Head of caudate nucleus (tissue), 42 donors: ENCODE measurements at places on chromosomes 12 and 14.

GRCh38 chr14:22227084-22227483, 361.9 kb downstream of the DAD1 start:
- no peak for DNase-seq

DNA sequence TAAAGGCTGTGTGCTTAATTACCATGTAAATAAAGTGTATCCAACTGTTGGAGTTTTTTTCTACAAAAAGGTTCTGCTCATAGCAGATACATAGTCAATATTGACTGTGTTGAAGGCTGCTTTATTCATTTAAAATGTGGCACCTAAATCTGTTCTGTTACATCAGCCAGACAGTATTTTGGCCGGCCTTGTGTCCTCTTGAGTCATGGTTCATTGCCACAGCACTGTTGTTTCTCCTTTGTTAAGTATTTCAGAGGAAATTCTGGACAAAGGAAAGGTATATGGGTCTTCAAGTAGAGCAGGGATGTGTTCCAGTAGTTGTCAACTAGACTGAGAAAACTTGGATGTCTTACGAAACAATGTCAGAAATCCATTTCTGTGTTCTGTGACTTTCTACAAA, 95.5 kb downstream of the SLC38A6 start:
- DNase-seq, result no peak

DNA sequence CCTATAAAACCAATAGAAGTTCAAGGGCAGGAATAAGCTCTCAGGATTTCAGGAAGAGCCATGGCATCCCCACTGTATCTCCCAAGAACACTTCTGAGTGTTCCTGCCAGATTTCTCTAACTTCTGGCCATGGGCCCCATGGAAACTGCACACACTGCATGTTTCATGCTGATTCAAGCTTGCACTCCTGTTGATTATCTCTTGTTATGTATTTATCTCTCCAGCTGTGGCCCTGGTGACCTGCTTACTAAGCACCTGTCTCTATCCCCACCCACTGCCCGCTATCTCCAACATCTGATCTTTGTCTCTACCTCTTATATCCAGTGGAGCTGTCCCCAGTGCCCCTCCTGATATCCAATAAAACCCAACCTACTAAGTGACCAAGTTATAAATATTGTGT, 285.3 kb downstream of the PDZRN4 start:
- no peak for DNase-seq

- no peak for DNase-seq
Observed at GRCh38 chr12:7750350-7750749, 3.2 kb upstream of the CLEC4C start.

GRCh38 chr14:54366736-54367735, 29.8 kb upstream of the CDKN3 start:
- DNase-seq, result peak; percentile 59

GRCh38 chr12:9198012-9198411, 10.2 kb downstream of the PZP start:
- no peak for DNase-seq

GRCh38 chr12:44771485-44772021, 104.6 kb downstream of the NELL2 start:
- DNase-seq, result no peak

DNA sequence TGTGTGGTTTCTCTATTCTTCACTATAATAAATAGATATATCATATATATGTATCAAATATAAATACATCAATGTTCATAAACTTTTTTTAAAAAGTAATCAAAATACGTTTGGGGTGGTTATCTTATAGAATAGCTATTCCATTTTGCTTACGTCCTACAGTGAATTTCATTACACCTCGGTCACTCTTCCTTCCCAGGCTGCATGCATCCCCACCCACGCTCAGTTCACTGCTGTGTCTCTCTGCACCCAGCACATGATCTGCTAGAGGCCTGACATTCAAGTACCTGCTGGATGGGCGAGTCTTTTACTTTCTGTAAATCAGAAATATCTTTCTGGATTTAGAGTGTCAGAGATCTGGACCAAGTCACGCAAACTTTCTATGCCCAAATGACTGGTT, 3.6 kb downstream of the STX2 start:
- no peak for DNase-seq

GRCh38 chr12:131830914-131831571, 2.9 kb downstream of the MMP17 start:
- DNase-seq, result peak; percentile 84

DNA sequence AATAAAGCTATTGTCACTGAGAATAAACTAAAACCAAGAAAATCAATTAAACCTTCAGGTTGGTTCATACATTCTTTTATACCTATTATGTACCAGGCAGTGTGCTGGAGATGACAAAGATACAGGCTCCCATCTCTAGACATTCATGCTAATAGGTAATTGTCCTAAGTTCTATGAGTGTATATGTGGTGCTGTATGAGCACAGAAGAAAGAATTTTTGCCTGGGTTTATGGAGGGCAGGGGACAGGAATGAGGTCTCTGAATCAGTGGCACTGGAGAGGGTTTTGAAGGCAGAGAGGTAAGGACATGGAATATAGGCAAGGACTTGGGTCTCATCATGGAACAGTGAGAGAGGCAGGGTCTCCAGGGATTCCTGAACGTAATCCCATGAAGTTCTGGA, 38.7 kb downstream of the MAP1LC3B2 start:
- no peak for DNase-seq

DNA sequence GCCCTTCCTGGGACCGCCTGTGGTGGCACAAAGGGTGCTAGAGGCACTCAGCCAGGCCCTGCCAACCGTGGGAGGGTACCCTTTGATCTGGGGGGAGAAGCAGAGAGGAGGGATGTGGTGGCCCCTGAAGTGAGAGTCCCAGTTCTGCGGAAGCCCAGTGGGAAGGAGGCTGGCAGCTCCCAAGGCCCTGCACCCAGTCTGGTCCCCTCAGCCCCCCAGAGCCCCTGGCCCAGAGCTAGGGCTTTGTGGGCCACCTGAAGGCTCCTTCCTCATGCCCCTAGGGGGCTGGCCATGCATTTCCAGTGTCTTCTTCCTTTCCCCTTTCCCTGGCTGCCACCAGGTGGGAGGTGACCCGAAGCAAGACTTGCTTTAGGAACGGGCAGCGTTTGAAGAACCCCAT, 44.3 kb downstream of the PLEKHG3 start:
- no peak for DNase-seq

DNA sequence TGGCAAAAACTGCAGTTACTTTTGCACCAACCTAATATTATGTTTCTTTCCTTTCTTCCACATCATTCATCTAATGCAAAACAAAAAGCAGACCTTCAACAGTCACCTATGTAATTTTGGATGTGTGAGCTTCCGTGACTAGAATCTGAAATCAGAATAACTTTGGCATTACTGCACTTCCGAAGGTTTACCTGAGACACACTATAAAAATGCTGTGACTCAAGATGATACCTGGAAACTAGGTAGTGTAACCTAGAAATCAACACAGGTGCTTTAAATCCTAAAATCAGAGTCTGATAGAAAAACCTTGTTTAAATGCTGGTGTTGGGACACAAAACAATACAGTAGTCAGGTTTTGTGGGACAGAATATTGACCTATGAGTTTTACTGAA, 2.2 kb downstream of the BTBD7 start:
- no peak for DNase-seq
